ENCODE measurements at places on chromosomes 5 and 9.

DNA sequence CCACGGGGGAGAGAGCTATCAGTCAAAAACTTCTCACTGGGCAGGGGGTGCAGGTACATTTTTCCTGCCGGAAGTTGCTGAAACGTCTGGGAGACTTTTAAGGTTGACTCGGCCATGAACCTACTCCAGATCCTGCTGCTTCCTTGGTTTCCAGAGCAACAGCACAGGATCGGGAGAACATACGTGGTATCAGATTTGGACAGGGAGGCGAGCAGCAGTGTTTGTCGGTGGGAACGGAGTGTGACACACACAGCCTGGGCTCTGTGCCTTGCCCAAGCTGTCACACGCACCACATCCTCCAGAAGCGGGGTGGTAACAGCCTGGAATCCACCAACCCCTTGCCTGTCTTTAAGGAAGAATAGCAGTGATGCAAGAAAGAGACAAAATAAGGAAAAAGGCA is 276.5 kb downstream of the SLIT3 start:
- no peak for DNase-seq

DNA sequence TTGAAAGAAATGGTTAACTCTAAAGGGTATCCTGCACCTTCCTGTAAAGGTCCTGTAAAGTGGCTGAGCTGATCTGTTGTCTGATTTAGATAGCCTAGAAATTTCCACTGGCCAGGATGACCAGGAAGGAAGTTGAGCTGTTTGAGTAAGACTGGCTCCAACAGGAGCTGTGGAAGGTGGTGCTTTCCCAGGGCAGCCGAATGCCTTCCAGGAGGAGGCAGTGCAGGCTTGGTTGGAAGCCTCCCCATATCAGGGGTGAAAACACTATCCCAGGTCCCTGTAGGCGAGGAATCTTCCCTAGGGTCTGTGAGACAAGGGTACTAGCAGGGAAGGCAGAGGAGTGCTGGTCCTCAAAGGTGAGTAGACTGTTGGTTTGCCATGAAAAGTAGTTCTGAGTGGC is 98.4 kb downstream of the LIX1 start:
- DNase-seq, result peak; percentile 24

- DNase-seq, result no peak
Measured at GRCh38 chr5:176547802-176548201, 1.3 kb upstream of the CDHR2 start.

DNA sequence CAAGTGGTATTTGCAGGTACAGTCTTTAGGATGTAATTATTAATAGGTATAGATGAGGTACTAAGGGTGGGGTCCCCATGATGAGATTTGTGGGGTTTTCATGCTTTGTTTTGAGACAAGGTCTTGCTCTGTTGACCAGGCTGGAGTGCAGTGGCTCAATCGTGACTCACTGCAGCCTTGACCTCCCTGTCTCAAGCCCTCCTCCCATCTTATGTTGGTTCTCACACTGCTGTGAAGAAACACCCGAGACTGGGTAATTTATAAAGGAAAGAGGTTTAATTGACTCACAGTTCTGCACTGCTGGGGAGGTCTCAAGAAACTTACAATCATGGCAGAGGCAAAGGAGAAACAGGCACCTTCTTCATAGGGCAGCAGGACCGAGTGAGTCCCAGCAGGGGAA is 217.5 kb downstream of the CDK5RAP2 start:
- DNase-seq, result no peak

DNA sequence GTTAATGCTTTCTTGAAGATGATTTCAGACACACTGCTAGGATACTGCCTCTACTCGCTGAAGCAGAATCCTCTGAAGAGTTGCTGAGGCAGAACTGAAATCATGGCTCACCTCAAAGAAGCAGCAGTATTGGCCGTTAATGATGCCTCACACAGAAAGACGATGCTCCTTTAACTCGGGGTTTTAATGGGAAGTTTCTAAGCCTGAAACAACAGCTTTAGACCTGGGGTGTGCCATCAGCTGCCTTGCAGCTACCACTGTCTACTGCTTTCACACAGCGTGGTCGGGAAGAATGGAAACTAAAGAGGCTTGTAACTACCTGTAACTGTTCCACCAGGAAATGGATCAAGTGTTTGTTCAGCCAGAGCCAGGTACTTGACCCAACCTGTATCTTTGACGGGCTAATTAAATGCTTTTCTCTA is at the start of gene CTXN3:
TSS of gene CTXN3 (plus strand) at position 65 of the 422 bp plus-strand sequence. CDS start 8,440 bp downstream, outside the sequence.
- no peak for DNase-seq

DNA sequence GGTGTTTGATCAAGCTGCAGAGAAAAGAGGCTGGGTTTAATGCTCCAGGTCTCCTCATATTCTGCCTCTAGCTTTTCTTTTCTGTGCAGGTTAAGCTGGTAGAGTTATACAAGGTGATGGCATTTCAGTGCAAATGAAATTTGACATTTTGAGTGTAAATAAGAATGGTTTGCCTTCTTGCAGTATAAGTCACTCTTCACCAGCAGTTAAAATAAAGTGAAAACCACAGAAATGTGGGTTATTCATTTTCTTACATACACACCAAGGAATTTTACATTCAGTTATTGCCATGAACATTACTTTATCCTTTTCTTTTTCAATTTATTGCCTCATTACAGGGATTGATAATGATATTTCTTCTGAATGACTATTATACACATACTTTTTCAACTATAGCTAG is 337.5 kb upstream of the PCSK5 start:
- DNase-seq, result no peak

DNA sequence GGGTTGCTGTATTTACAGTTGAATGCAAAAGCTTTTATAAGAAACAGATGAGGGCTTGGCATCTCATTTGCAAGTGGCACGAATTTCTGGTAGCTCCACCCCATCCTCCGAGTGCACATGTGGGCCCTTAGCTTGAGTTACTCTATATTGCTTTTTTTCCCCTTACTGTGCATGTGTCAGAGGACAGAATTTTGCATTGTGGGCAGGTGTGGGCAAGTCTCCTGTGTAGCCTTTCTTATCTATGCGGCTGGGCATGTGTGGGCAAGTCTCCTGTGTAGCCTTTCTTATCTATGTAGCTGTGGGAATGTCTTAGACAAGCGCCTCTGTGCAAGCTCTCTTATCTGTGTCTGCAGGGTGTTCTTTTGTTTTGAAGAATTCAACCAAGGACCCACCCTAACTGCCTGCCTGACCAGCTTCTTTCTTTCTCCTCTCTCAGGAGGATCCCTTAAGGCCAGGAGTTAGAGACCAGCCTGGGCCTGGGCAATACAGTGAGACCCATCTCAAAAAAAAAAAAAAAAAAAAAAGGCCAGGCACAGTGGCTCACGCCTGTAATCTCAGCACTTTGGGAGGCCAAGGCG is 34.1 kb upstream of the SIL1 start:
- no peak for DNase-seq

- DNase-seq, result peak; percentile 19
Measured at GRCh38 chr9:77883846-77884771, 147.5 kb downstream of the GNAQ start.

DNA sequence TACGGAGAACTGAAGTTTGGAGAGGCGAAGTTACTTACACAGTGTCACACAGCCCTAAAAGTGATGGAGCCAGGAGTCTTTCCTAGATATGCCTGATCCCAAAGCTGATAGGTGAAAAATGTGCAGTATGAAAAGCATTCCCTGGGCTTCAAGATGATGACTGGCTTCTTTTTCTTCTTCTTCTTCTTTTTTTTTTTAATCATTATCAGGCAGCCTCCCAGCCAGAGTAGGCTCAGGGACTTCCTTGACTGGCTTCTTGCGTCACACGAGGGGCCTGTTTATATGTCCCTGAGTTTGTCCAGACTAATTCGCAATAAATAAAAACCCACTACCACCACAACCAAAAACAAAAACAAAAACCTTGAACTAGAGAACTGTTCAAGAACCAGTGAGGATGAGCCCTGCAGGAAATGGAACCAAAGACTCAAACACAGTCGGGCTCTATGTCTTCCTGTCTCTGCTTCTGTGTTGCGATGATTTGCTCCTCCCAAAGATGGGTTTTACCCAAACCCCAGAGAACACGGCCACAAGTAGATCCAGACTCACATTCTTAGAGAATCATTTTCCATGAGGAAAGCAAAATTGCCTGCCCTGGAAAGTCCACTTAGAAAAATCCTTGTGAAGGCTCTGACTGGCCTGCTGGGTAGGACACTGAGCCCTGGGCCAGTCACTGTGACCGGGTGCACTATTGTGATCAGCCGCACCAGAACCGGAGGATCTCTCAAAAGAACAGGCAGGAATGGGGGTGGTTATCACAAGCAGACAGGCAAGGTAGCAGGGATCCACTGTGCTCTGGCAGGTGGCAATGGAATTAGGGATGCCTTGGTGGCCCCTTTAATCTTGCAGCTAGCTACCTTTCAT is 38.0 kb upstream of the ADAM19 start:
- DNase-seq, result no peak

GRCh38 chr9:72695365-72695764 is 174.0 kb downstream of the TMC1 start:
- no peak for DNase-seq

DNA sequence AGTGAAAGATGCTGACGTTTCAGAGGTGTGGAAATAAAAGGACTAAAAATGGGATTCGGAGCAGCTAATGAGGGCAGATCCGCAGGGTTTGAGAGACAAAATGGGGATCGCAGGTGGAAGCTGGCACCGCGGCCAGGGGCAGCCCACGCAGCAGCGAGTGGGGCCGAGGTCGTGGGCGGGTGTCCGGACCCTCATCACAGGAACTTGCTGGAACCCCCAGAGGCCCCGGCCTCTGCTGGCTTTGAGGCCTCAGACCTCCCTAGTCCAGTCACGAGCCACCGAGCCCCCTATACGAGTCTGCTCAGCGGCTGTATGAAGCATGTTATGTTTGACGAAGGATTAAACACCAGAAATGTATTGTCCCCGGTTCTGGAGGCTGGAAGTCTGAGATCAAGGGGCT is 45.8 kb upstream of the FCN1 start:
- DNase-seq, result no peak

- no peak for DNase-seq
Measured at GRCh38 chr5:106397700-106398099, 1273.0 kb downstream of the EFNA5 start.

DNA sequence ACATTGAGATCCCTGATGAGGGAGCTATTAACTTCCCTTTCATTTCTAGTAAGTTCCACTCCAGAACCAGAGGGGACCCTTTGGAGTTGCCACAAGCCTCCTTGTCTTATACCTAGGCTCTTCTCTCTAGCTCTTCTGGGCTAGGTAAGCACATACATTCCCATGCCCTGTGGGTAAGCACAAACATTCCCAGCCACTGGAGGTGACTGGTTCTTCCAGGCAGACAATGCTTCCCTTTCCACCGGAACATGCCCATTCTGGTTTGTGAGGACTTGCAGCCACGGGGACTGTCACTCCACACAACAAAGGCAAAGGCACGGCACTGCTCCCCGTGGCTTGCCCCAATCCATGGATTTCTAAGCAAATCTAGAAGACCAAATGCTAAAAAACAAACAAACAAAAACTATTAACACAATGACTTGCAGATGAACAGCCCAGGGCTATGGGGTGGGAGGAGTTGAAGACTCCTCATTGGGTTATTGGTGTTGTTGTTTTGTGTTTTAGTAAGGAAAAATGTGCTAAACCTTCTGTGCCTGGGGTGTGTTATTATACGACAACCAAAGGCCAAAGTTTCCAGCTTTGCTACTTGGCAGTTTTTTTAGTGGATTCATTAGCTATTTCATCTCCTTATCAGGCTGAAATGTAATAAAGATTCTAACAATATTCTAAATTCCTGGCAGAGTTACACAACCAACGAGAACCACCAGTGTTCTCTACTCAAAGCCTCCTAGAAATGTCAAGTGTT is 276.2 kb downstream of the SYK start:
- no peak for DNase-seq

Measured in BE2C (cell line).